ENCODE measurements at places on chromosomes 13 and 19. TPM values are rescaled to one million over a fixed set of nuclear protein-coding genes. Genes with fewer than 3 reads are reported as not detected.

GRCh38 chr13:20090349-20090748, 70.5 kb downstream of the GJA3 start:
- DNase-seq: no peak

Gene ZNF415
- 4.4 TPM for total RNA-seq

DNA sequence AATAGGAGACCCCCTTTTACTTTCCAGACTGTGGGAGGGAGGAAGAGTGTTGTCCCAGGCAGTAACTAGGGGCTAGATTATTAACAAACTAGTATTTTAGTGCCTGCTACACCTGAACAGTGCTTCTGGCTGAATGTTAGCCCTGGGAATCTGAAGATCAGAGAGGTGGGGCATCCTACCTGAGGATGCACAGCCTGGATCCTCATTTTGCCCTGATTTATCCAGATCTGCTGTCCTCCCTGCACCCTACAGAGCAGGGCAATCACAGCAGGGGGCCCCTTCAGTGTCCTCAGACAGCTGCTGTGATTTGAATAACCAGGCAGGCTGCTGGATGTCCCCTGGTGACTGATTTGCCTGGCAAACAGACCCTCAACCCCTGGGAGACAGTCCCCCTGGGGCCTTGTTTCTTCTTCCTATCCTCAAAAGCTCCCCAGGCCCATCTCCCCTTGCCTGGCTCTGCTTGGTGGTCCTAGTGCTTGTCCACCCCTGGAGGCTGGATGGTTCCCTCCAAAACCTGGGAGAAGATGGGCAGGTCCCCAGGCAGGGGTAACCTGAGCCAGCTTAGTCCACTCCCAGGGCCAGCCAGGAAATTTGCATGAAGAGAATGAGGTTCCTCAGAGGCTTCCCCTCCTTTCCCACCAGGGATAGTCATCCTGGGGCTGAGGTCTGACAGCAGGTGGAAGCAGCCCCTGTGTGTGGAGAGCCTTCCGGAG, at the start of gene OVOL3:
TSS of gene OVOL3 (plus strand) at position 657 of the 713 bp plus-strand sequence. CDS start 60 bp downstream, outside the sequence.
- DNase-seq: no peak

Gene IGFL1
- total RNA-seq: not detected

GRCh38 chr19:7856109-7856591, 18.0 kb downstream of the PRR36 start:
- no peak for DNase-seq

- no peak for DNase-seq
Measured at GRCh38 chr19:31515931-31516330, 166.7 kb upstream of the TSHZ3 start.

Gene ZNF20
- 3.3 TPM for total RNA-seq

Gene ANGPTL8
- total RNA-seq: not detected

Gene DIAPH3
- total RNA-seq: 0.19 TPM

DNA sequence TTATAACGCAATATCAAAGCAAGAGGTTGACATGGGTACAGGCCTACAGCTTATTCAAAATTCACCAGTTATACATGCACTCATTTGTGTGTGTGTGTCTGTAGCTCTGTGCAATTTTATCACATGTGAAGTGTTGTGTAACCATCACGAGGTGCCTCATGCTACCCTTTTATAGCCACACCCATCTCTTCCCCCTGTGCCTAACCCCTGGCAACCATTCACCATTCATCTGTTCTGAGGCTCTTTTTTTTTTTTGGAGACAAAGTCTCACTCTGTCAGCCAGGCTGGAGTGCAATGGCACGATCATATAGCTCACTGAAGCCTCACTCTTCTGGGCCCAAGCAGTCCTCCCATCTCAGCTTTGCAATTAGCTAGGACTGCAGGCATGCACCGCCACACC, 78.4 kb downstream of the DPF1 start:
- DNase-seq: no peak

GRCh38 chr13:33512880-33513554, 227.5 kb upstream of the STARD13 start:
- no peak for DNase-seq

GRCh38 chr13:25906191-25906661, 145.6 kb downstream of the SHISA2 start:
- DNase-seq: no peak

DNA sequence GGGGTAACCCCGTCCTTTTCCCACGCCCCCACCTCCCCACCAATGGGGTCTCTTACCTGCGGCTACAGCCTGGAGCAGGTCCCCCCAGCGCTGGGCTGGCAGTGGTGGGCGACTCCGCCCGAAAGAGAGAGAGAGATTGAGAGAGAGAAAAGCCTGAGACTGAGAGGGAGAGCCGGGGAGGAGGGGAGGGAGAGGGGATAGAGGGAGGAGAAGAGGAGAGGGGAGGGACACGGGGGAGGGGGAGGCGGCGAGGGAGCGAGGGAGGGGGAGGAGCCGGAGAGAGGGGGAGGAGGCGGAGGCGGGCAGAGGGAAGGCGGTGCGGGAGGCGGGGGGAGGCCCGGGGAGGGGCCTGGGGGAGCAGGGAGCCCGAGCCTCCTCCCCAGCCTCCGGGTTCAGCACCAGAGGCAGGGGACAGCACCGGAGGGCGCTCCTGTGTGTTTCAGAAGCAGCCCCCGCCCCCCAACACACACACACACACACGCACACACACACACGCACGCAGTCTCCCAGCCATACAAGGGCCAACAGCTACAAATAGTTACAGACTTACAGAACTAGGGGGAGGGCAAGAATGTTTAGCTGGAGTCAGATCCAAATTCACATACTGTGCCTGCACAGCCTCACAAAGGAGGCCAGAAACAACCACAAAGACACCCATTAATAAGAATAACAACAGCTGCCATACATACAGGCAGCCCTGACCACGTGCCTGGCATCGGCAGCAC, at the start of gene SLC8A2:
TSS of gene SLC8A2 (minus strand) at position 161 of the 725 bp plus-strand sequence. CDS start 5,490 bp downstream, outside the sequence.
- DNase-seq: peak; percentile 81

Gene CD79A
- 1.00 TPM for total RNA-seq

Gene ZNF625
- 2.3 TPM for total RNA-seq

- no peak for DNase-seq
Measured at GRCh38 chr19:2775556-2776430, 7.3 kb downstream of the SGTA start.

DNA sequence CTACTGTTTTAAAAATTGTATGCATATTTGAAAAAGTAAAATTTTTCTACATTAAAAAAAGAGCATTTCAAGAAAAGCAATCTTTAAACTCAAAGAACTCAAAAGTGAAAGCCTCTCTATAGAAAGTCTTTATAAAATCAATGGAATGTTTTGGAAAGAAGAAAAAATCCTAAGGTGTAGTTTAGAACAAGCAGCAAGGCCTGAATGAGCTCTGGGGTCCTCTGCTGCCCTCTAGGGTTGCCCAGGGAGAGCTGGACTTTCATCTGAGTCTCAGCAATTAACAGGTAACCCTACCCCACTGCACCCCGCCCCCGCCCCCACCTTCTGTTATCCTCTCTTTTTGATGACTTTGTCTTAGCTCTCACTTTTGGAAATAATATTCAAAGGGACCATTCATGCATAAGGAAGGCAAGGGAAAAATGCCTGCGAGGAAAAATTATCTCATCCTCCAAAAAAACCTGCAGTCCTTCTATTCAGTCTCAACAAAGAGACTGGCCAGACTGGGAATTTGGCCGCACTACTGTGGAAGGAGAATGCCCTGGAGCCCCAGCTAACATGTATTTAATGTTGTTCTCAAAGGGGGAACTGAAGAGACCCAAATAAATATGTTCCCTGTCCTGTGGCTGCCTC, 24.1 kb downstream of the SLC25A30 start:
- peak; percentile 20 for DNase-seq

GRCh38 chr19:1941146-1942077, at the start of gene CSNK1G2:
Gene CSNK1G2, plus strand, starts transcription at chr19:1941172. Its CDS starts 28,601 bp downstream, at chr19:1969773.
- peak; percentile 83 for DNase-seq

- no peak for DNase-seq
Measured at GRCh38 chr13:37383856-37384370, 214.7 kb downstream of the POSTN start.

Gene ZNF792
- 4.3 TPM for total RNA-seq

Gene RNF113B
- not detected for total RNA-seq

Gene ZNF558
- total RNA-seq: 11.9 TPM

- no peak for DNase-seq
Measured at GRCh38 chr19:14480700-14481079, 5.5 kb upstream of the PTGER1 start.

DNA sequence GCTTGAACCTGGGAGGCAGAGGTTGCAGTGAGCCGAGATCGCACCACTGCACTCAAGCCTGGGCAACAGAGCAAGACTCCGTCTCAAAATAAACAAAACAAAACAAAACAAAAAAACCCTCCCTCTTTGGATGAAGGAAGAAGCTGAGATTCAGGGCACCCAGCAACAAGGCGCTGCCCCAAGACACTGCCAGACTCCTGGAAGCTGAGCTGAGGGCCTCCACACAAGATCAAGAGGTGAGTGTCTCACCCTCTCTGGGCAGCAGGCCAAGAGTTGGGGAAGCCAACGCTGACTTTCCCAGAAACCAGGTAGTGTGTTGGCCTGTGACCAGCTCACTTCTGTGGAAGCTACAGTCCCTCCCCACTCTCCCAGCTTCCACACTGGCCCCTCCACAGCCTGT, 3.7 kb upstream of the TYROBP start:
- peak; percentile 83 for DNase-seq

- no peak for DNase-seq
Measured at GRCh38 chr13:110634558-110634957, 19.2 kb downstream of the NAXD start.

DNA sequence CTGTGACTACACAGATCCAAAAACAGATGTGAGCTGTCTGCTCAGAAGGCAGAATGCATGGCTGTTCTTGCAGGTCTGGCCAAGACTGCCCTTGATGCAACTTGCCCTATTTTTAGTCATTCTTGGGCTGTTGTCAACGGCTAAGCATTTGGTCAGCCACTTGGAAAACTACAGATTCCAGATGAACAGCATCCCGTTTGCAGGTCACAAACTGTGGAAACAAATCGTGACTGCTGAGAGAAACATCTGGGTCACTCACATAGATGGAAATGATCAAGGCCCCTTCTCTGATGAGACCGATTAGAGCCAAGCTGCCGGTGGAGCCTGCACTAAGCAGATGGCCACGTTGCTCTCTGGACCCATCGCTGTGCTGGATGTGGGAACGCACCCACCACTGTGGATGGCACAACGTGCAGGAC, 15.4 kb upstream of the METTL21C start:
- DNase-seq: no peak

- DNase-seq: peak; percentile 80
Measured at GRCh38 chr19:18637673-18638630, 1.1 kb downstream of the KLHL26 start.

Gene ZNF793
- total RNA-seq: 1.3 TPM

DNA sequence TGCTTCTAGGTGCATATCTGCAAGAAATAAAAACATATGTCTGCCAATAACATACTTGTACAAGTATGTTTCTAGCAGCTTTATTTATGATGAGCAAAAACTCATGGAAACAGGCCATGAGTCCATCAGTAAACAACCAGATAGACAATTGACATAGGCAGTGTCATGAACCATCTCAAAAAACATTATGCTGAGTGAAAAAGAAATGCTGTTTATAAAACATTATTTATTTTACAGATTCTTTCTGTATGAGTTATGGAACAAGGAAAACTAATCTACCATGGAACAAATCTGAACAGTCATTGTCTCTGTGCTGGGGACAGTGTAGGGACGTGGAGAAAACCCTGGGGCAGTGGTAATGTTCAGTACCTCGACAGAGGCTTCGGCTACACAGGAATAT, 283.9 kb downstream of the UQCRFS1 start:
- no peak for DNase-seq

DNA sequence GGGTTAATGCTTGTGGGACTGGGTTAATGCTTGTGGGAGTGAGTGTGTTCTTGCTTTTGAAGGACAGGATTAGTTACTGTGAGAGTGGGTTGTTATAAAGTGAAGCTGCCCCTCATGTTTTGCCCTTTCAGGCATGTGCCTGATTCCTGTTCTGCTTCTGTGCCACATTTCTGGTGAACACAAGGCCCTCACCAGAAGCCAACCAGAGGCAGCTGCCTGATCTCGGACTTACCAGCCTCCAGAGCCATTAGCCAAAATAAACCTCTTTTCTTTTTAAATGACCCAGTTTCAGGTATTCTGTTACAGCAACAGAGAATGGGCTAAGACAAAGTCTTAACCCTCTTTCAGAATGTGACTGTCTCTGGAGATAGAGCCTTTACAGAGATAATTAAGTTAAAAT, 113.3 kb upstream of the TMTC4 start:
- no peak for DNase-seq
